ENCODE measurements at places on chromosomes 6 and 20.

- DNase-seq: no peak
Observed at GRCh38 chr6:44219053-44219814, 2.5 kb downstream of the MYMX start.

GRCh38 chr20:10381477-10381876 lies 52.5 kb downstream of the MKKS start:
- no peak for DNase-seq

GRCh38 chr20:64112691-64113443 lies 5.5 kb upstream of the NPBWR2 start:
- DNase-seq: no peak

DNA sequence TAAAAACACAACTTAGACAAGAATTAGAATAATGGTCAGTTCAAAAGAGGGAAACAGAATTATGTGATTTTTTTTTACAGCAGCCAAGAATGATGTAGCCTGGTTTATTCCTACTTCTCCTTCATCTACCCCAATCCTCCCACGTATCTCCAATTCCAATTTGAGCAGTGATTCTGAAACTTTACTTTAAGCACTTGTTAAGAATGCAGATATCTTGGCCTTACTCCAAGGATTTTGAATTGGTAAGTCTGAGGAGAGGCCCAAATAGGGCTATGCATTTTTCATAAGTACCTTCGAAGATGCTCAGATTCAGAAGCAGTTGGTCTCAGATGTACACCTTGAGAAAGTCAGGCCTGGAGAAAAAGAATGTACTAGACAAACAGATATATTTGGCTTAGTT lies 233.4 kb upstream of the FLRT3 start:
- DNase-seq: no peak
